ENCODE measurements at places on chromosomes 5 and 9.

GRCh38 chr9:33177639-33178038 lies 10.5 kb upstream of the B4GALT1 start:
- peak; percentile 2 for DNase-seq

GRCh38 chr9:35861161-35861897 lies 8.9 kb downstream of the OR13J1 start:
- DNase-seq, result no peak

DNA sequence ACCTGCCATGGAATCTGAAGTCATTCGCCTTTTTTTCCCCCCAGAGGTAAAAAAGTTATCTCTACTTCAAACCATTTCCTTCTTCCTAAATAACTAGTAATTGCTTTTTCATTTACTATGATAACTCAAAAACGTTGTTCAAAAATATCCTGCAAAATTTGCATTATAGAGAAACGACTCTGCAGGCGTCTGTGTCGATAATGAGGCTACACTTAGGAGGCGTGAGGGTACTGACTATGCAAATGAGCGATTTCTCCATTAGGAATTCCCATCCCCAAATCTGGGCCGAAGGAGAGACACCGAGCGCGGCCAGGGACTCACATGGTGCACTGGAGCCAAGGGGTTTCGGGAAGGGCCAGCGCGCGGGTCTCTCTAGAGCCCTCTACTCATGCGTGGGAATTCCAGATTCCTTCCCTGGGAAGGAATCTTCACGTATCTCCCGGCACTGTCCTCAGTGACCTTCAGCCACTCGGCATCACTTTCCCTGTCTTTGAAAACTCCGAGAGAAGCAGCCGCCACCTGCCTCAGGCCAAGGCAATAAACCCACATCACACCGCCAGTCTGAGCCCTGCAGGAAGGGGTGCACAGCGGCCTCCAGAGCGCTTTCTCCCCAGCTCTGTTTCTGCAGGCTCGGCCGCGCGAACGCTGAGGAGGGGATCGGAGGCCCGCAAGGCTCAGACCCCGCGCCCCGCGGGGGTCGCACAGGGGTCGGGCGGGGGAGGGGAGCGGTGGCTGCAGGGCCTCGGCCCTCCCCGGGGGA lies 718 bp upstream of the DENND4C start:
- DNase-seq, result peak; percentile 79

GRCh38 chr5:134749415-134749814 lies 9.2 kb upstream of the DDX46 start:
- DNase-seq, result no peak

DNA sequence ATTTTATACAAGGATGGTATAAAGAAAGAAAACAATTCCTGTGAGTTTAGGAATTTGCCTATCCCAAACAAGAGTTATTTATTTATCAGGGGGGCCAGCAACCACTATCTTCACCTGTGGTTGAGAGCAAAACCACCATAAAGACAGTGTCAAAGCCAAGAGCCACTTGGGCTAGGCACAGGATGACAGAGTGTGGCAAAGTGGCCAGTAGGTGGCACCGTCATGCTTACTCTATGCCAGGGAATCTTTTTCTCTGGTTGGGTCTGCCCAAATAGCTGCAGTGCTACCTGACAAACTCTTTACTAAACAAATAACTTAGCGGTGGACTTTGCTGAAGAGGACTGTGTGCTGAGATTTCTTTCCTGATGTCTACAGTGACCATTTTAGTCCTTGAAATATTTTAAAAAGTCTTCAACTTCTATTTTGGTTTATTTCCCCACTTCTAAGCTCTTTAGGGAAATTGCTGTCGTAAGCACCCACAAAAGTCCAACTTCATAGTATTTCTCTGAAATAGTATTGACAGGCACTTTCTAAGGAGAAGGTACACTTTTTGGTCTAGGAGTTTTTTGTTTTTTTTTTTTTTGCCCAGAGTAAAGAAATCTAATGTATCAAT lies 285.0 kb downstream of the RFX3 start:
- peak; percentile 66 for DNase-seq

GRCh38 chr5:57566914-57567313 lies 84.3 kb upstream of the ACTBL2 start:
- DNase-seq, result no peak

DNA sequence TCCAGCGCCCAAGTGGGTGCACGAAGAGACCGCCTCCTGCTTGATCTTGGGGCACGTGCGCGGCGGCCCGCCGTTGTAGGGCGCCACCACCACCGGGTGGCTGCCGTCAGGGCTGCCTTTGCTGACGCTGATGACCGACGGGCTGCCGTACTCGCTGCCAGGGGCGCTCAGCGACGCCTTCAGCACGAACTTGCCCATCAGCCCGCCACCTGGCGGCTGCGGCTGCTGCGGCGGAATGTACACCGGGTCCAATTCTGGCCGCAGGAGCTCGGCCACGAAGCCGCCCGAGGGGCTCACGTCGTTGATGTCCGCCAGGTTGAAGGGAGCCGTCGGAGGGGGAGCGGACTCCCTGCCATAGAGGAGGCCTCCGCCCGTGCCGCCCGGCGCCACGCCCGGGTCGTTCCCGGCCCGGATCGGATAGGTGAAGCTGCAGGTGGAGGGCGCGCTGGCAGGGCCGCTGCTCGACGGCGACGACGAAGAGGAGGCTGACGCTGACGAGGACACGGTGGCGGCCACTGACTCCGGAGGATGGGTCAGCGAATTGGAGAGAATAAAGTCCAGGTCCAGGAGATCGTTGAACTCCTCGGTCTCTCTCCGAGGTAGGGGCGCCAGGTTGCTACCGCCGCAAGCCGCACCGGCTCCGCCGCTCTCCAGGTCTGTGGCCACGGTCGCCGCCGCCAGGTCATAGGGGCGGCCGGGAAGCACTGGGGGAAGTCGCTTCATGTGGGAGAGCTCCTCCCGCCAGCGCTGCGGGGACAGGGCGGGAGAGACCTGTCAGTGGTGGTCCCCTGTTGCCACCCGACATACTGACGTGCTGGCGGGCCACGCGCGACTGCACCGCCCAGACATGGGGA lies 1.8 kb downstream of the KLF4 start:
- DNase-seq, result peak; percentile 73

- no peak for DNase-seq
Observed at GRCh38 chr5:133930061-133930812, 38.2 kb downstream of the C5orf15 start.

DNA sequence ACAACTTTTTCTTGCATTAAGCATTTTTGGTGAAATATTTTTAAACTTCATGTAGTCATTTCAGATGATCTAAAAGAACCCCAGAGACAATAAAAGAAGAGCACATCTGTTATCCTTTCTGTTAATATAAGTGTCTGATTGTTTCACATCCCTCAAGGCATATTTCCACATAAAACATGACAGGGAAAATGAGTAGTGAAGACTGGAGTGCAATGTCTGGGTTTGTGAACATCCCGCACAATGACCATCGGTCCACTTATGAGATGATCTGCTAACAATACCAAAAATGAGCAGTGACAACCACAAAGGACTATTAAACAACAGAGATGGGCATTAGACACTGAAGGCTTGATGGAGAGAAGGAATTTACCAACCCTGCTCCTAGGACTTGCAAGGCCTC lies 209.1 kb downstream of the NR2F1-AS1 start:
- no peak for DNase-seq

GRCh38 chr5:68381060-68381459 lies 165.5 kb downstream of the PIK3R1 start:
- no peak for DNase-seq

DNA sequence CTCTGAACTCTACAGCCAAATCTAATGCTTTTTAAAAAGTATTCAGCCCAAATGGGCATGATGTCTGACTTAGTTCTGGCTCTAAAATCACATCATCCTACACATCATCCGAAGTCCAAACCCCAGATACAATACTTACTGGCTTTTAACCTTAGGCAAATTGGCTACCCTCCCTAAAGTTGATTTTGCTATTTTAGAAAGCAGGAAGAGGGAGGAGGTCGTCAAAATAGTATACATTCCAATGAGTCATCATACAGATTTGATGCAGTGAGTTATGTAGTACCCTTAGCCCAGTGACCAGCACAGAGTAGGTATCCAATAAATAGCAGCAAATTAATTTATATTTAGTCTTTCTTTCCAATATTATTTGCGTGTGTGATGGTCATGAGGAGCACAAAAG lies 582.0 kb upstream of the TUSC1 start:
- DNase-seq, result no peak

GRCh38 chr5:6909901-6910300 lies 196.7 kb downstream of the TENT4A start:
- DNase-seq, result no peak

DNA sequence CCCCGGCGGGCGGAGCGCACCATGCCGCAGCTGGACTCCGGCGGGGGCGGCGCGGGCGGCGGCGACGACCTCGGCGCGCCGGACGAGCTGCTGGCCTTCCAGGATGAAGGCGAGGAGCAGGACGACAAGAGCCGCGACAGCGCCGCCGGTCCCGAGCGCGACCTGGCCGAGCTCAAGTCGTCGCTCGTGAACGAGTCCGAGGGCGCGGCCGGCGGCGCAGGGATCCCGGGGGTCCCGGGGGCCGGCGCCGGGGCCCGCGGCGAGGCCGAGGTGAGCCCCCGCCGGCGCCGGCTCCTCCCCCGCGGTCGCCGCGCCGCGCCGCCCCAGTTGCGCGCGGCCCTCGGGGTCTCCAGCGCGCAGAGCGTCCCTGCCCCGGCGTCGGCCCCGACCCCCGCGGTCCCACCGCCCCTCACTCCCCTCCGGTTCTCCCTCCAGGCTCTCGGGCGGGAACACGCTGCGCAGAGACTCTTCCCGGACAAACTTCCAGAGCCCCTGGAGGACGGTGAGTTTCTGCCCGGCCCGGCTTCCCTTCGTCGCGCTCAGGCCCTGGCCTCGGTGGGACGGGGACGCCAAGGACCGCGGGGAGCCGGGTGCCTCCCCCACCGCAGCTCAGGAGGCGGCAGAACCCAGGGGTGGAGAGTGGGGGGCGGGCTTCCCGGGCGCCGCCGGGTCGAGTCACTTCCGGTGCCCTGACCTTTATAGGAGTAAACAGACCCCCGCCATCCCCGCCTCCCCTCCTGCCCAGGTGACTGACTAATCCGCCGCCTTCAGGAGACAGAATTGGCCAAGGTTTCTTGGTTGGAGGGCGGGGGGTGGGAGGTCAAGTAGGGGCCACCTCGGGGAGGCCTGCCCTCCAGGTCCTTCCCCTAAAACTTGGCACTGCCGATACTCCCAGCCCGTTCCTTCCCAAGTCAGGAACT lies 665 bp downstream of the TCF7 start:
- DNase-seq, result no peak

DNA sequence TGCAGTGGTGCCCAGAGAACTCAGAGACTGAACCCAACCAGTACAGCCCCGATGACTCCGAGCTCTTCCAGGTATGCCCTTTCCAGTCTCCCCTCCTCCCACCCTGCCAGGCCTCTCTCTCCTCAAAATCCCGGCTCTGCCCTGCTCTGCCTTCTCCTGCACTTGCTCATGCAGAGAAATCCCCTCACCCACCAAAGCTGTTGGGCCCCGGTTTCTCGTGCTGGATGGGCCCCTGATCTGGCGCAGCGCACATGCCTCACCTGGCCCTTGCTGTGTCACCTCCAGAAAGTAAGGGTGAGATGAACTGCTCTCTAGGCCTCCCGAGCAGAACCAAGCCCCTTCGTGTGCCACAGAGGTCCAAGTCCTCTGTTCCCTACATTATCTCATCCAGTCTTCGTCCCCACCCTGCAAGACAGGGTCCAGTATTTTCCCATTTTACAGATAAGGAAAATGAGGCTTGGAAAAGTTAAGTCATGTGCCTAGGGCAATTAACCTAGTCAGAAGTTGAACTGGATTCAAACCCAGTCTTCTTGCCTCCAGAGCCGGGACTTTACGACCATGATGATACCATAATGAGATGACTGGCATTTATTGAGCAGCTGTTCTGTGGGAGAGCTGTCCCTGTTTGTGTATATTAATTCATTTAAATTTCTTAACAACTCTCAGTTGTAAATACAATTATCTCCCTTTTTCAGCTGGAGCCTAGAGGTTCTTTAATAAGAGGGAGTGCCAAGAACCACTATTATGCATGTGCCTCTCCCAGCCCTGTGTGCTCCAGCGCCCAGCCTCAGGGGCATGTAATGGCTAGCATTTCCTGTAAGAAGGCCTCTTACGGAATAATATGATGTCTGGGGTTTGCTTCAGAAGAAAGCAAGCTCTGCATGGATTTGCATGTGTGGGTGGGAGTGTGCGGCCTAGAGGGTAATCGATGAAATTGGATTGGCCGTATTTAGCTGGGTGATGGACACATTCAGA lies 90.7 kb downstream of the PPARGC1B start:
- no peak for DNase-seq

DNA sequence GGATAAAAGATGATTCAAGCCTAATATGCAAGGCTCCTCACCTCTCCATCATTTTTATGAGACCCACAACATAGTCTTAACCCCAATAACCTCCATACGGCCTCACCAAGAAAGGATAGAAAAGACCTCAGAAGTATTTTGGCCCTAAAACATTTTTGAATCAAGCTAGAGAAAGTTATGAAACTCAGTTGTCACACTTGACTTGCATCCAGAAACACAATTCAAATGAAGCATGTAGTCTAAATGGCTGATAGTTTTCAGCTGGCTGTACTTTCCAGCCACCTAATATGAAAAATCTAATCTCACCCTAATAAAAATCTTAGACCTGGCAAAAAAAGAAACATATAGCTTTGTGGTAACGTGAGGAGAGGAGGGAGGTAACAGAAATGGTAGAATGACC lies 116.1 kb downstream of the ARL15 start:
- no peak for DNase-seq

DNA sequence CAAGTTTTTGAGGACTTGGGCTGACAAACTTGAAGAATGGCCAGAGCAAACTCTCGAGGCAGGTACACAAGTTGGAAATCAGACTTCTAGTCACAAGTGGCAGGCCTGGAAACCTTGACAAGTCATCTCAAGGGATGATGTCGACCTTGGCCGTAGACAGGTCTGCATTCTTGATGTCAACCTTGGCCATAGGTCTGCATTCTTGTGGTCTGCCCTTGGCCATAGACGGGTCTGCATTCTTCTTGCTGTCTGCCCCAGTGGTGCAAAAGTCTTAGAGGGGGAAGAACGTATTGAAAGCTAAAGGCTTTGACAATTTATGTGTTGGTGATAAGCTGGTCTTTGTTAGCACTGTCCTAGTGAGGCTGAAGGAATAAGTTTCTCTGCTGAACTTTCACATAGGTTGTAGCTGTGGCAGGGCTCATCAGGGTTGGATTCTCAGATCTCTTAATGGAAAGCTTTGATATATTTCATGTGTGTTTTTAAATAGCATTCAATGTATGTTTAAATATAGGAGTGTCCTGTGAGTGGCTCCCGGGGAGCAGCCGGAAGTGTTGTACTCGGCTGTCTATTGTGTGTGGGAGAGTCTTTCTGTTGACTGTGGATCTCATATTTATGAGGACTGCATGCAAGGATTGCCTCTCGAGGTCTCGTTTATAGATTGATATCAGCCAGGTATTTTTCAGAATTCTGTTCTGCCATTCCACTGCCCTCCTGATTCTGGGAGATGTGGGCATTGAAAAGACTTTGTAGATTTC lies 27.0 kb downstream of the SUB1 start:
- no peak for DNase-seq

DNA sequence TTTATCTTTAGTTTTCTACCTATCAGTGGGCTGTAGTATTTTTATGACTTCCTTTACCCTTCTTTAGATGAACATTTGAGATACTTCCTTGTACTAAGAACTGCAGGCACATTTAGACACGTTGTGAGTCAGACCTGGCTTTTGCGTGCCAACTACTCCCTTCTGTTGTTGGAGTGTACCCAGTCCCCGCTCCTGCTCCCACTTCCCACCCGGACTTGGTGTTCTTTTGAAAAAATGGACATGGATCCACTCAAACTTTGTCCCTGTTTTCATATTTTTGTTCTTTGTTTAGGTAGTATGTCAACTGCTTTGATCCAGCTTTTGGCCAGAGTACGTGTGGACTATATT lies 60.7 kb downstream of the PARP8 start:
- no peak for DNase-seq

Data from right atrium auricular region (tissue), 2 donors.